ENCODE measurements at places on chromosomes 1 and 21. TPM values are rescaled to one million over a fixed set of nuclear protein-coding genes. Genes with fewer than 3 reads are reported as not detected.

DNA sequence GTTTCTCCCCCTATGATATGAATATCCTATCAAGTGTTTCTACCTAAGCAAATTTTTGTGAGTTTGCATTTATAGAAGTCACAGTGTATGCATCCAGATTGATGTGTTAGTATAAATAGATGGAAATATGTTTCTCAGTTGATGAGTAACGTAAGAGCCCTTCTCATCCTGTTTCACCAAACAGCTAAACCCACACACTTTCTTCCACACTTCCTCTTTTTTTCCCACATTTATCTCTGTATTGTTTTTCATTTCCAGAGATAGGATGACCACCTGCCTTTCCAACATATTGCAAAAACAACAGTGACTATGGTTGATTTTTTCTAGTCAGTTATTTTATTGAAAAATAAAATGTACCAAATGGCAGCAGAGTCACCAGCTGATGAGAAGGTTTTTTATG, 490.1 kb downstream of the NEGR1 start:
- DNase-seq: no peak

NUF2 gene
- 24.5 TPM for total RNA-seq

DNA sequence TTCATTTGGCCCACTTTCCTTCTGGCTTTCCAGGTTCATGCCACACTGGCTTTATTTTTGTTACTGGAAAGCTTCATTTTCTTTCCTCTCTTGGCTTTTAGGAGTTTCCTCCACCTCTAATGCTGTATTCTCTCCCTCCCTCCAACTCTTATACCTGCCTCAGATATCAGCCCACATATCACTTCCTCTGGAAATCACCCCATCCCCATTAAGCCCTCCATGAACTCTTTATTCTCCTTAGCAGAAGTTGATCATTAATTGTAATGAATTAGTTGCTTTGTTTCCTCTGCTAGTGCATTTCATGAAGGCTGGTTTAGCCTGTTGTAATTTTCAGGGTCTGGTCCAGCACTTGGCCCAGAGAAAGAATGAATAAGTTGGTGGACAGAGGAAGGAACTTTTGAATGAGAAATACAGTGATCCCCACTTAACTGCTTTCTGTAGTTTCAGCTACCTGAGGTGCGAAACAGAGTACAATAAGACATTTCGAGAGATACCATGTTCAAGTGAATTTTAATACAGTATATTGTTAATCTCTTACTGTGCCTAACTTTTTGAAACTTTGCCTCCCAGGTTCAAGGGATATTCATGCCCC, 1.7 kb downstream of the SOAT1 start:
- no peak for DNase-seq

DNA sequence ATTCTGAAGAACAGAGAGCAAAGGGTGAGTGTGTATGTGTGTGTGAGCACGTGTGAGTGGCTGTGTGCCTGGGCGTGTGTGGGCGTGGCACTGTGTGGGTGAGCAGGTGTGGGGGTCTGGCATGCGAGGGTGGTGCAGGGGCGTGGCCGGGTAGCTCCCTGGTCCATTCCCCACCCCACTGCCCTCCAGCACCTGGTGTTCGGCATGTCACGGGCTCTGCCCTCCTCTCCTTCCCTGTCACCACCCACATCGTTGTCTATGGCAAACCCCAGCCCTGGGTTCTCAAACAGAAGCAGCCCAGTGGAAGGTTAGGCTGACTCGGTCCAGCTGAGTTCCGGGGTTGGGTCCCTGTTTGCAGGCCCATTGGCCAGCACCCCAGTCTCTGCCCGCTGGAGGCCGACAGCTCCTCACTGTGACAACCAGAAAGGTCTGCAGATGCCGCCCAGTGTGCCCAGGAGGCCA, 39.8 kb downstream of the UBE2G2 start:
- no peak for DNase-seq

GRCh38 chr1:229561141-229561540, 2.6 kb upstream of the ABCB10 start:
- no peak for DNase-seq

DNA sequence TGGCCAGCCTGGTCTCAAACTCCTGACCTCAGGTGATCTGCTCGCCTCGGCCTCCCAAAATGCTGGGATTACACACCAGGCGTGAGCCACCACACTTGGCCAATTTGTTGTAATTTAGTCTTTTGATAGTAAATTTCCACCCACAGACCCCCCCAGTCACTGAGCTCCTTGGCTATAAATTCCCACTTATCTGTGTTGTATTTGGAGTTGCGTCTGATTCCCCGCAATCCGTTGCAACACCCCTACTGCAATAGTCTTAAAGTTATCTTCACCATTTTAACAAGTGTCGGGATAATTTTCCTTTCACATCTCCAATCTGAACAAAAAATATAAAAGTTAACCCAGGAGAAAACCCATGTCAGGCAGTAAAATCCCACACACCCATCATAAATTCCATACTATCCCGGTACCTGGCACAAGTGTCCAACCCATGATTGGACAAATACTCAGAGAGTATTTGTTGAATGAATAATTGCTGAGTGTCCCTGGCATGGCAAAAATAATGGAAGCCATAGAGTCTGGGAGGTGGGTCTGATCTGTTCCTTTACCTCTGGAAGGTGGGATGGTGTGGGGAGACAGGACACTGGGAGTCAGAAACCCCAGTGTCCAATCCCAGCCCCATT, 9.3 kb upstream of the CNR2 start:
- no peak for DNase-seq

DNA sequence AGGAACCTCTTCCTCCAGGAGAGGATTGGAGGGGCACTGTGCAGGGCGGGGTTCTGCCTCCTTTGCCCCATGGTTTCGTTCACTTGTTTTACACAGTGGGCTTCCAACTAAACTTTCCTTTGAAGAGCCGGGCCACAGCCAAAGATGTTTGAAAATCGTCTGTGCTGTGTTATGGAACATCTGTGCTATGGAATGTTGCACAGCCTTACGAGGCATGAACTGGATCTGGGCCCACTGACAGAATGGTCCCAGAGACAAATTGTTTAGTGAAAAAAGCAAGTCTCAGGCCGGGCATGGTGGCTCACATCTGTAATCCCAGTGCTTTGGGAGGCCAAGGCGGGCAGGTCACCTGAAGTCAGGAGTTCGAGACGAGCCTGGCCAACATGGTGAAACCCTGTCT, 12.6 kb upstream of the MEF2D start:
- no peak for DNase-seq

KRTAP10-5 gene
- not detected for total RNA-seq

GRCh38 chr21:44831227-44831860, 13.5 kb upstream of the SUMO3 start:
- no peak for DNase-seq

IL12RB2 gene
- total RNA-seq: not detected

WDR64 gene
- total RNA-seq: not detected

DNA sequence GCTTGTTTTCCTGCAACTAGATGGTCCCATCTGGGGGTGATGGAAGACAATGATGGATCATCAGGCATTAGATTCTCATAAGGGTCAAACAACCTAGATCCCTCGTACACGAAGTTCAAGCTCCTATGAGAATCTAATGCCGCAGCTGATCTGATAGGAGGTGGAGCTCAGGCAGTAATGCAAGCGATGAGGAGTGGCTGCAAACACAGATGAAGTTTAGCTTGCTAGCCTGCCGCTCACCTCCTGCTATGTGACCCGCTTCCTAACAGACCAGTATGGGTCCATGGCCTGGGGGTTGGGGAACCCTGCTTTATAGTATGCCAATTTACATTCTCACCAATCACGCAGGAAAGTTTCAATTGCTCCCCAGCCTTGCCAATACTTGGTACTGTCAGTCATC, 37.5 kb downstream of the TLR5 start:
- no peak for DNase-seq

SLC35F3 gene
- total RNA-seq: 10.1 TPM

All from Caki2 (cell line).